Stimulated activated CD8-positive, alpha-beta memory T cell treated with anti-CD3 and anti-CD28 coated beads, Interleukin-15, amount 100 ng/mL, for 24 hours (primary cell): ENCODE measurements at places on chromosomes 12 and 14.

DNA sequence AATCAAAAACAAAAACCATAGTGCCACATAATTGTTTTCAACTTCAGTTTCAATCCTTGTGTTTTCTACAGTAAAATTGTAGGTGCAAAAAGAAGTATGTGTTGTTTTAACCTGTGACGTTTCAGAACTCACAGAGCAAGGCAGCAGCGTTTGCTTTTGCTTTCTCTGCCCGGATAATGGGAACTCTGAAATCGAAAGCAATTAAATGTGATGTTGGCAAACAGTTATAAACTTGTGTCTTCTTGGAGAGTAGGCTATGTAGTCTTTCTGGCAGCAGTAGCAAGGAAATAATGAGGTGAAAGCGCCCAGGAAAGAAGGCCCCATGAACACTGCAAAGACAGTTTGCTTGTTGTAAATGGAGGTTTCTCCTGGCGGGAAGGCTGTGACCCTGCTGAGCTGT, 39.1 kb downstream of the FNTB start:
- no peak for DNase-seq

GRCh38 chr14:24887623-24888304, 162.2 kb downstream of the STXBP6 start:
- no peak for DNase-seq

- DNase-seq = no peak
Observed at GRCh38 chr14:71380271-71380670, 473.0 kb downstream of the PCNX1 start.

DNA sequence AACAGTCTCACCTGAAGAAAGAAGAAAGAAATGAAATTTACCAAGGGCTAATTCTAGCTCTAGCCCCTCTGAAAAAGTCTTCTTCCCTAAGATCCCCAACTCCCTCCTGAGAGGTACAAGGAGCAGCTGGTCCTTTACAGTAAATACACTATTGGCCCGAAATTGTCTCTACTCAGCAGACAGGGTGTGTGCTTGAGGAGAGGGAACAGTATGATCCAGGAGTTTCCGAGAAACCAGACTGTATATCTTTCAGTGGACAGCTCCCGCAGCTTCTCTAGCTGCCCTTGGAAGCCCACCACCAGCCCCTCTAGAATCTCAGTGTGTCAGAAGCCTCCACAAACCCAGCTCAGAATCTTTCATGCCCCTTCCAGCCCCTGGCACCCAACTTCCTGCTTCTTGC, 8.1 kb downstream of the GPR84 start:
- no peak for DNase-seq

GRCh38 chr12:45973526-45973925, 16.8 kb downstream of the SCAF11 start:
- no peak for DNase-seq

DNA sequence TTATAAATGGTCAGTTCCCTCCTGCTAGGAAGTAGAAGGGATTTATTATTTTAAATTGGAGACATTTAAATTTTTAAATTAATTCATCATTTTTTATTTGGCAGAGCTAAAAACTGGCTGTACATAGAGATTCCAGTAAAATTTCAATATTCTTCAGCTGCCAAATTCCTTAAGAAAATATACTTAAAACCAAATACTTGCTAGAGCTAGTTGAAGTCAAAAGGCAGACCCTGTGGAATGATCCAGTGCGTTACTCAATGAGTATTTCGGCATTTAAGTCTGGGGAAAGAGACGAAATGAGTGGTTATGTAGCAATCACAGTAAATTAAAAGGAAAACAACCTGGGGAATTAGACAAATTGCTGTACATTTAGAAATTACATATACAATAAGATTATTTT, 1104.7 kb downstream of the SLC6A15 start:
- no peak for DNase-seq

GRCh38 chr14:28944605-28945004, 178.0 kb downstream of the FOXG1 start:
- no peak for DNase-seq

DNA sequence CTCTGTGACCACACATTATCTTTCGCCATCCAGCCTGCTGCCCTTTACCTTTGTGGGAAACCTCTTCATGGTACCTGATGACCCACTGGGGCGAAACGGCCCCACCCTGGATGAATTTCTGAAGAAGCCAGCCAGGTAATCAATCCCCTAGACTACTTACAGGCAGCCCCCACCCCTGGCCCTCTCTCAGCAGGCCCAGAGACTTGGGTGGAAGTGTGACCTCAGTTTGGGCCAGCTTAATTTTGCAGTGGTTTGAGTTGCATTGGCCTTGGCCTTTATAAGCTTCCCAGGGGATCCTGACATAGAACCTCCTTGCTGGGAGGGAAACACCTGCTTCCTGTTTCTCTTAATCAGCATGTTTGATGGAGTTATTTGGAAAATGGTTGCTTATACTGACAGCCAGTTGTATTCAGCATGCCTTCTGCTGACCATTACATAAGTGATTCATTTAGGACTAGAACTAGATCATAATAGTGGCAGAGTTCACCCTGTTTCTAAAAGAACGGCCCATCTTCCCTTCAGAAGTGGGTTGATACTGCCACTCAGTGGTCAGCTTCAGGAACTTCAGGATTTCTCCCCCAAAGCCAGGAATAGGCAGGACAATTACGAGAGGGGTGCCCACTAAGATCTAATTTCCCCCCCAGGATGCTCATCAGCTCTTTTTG, 6.1 kb downstream of the SDR39U1 start:
- DNase-seq = no peak

DNA sequence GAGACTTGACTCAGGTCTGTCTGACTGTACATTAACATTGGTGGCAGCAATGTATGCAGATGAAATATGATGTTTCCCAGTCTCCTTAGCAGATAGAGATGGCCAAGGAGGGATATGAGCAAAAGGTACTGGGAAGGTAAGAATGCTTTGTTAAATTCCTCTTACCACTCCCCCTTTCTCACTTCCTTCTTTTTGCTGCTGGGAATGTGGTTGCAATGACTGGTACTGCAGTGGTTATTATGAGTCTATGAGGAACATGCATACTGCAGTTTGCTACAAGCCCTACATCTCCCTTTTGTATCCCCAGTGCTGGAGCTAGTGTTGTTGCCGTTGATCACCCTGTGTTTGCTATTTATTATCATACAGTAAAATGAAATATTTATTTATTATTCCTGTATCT, 35.9 kb downstream of the ALDH1L2 start:
- no peak for DNase-seq

- no peak for DNase-seq
Observed at GRCh38 chr12:64639466-64639865, 29.2 kb downstream of the RASSF3 start.

- no peak for DNase-seq
Observed at GRCh38 chr14:33754261-33754660, 196.6 kb downstream of the EGLN3 start.

- DNase-seq = no peak
Observed at GRCh38 chr14:102898776-102899515, 23.5 kb upstream of the AMN start.

DNA sequence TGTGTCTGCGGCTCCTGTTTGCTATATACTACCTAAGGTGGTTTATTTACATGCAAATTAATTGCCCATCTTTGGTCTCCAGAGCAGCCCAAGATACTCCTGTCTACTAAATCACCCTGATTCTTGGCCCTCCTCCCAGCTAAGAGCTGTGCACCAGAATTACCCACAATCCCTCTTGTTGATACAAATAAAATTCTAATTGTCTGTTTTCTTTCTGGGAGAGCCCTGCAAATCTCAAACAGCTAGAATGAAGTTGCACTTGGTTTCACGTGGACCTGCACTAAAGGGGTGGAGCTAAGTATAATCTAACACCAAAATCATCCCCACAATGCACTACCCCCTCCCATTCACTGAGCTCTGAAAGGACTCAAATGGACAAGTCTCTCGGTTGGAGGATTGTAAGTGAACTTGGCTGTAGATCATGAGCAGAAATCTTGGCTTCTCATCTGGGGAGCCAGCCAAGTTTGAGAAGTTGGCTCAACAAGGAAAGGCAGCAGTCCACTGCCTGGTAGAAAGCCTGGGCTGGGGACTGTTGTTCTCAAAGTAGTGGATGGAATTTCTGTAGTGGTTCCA, 6.6 kb downstream of the MAX start:
- no peak for DNase-seq

DNA sequence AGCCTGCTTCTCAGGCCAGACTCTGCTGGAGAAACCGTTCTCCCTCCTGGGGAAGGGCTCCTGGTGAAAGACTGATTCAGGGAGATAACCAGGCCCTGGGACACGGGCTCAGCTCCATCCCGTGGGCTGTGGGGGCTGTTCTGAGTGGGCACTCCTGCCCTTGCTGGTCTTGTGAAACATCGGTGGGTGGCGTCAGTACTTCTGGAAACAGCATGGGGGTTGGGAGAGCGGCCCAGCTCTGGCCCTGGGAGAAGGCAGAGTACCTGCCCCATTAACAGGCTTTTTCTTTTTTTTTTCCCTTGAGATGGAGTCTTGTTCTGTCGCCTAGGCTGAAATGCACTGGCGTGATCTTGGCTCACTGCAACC, 786 bp downstream of the SLC25A47 start:
- no peak for DNase-seq

GRCh38 chr14:104657101-104657524, 32.3 kb upstream of the INF2 start:
- DNase-seq = no peak

- no peak for DNase-seq
Observed at GRCh38 chr12:51890511-51891171, 2.7 kb downstream of the ANKRD33 start.

DNA sequence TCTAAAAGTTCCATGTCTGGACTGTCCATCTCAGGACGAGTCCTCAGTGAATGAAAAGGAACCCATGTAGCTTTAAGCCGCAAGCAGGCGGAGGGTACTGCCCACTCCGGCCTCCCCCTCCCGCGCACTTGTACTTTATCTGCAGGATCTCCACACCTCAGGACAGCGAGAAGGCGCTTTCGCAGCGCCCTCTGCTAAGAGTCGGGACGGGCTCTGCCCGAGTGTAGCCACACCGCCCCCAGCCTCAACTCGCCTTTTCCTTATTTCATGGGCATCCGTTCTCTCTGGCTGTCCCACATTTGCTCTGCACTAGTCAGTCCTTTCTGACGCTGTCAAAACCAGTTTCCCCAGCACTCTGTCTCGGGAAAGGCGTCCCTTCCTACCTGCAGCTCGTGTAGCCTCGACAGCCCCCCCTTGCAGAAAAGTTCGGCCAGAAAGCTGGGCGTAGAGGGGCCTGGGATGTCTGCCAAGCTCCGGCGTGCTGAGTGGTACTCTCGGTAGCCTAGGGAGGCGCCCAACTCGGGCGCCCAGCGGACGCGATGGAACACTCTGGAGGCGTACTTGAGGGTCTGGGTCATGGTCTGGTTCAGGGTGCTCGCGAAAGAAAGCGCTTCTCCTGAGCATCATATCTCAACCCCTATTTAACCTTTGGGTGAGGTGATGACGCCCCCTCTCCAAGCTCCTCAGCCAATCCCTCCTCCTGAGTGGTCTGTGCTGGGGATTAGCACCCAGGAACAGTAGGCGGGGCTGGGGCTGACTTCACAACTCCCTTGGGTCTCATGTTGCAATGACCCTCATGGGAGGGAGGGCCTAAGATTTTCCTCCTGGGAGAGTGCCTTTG, at the start of gene CYP27B1:
TSS of gene CYP27B1 (minus strand) at position 615 of the 841 bp plus-strand sequence. CDS start at position 578, 37 bp downstream.
- DNase-seq = no peak

DNA sequence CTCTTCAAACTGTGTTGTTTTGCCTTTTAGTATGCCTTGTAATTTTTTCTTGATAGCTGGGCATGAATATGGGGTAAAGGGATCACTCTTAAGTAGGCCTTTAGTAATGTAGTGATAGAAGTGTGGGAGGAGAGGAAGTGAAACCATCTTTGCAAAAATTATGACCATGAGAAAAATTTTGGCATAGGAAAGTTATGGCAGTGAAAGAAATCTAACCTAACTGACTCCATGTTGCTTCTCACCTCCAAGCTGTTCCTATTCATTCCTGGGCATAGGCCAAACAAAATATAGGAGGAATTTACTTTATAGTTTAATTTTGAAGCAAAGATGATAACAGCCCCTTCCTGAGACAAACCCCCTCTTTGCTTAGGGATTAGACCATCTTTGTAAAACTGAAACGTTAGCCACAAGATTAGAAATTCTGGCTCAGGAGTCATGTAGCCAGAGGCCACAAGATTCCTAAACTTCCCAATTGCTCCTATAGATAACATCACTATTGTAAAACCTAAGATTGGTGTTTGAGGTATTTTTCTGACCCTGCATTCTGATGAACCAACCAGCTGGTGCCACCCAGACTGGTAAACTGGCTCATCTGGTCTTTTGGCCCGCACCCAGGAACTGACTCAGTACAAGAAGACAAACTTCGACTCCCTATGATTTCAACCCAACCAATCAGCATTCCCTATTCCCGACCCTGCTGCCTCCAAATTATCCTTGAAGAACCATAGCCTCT, 45.8 kb downstream of the CRADD start:
- DNase-seq = no peak

- DNase-seq = no peak
Observed at GRCh38 chr12:78540606-78541336, 323.8 kb upstream of the SYT1 start.

GRCh38 chr14:59238216-59238615, 49.7 kb downstream of the DAAM1 start:
- no peak for DNase-seq

DNA sequence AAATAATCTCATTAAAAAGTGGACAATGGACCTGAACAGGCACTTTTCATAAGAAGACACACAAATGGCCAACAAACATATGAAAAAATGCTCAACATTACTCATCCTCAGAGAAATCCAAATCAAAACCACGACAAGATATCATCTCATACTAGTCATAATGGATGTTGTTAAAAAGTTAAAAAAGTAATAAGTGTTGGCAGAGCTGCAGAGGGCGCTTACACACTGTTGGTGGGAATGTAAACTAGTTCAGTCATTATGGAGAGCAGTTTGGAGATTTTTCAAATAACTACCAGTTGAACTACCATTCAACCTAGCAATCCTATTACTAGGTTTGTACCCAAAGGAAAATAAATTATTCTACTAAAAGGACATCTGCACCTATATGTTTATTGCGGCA, 47.2 kb downstream of the FOXG1 start:
- no peak for DNase-seq

DNA sequence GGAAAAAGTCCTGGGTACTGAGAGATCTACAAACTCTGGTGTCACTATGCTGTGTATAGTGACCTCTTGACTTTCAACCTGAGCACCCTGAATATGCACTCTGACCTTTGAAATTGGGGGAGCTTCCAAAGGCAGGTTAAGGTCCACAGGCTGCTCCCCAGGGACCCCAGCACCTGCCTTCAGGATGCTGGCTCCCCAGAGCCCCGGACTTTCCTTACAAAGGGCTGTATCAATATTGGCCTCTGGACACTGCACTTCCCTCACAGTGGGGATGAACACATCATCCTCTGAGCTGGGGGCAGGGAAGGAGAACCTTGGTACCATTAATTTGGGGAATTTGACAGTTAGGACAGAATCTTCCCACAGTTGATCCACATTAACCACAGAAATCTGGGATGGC, 14.3 kb downstream of the PLD4 start:
- DNase-seq = no peak

DNA sequence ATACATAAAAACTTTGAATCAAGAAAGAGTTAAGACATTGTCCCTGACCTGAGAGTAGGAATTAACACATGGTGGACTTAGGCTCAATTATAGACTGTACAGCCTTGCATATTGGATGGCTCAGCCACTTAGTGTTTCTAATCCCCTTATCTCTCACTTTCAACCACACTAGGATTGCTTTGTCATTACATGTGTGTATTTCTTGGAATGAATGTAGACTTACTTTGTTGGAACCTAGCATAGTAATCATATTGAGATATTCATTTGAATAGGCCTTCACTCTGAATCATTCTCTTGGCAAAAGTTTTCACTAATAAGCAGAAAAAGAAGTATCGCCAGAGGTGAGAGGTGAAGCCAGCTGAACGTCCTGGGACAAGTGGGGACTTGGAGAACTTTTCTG, 1973.9 kb upstream of the FLRT2 start:
- no peak for DNase-seq

- no peak for DNase-seq
Observed at GRCh38 chr12:90628213-90628612, 326.8 kb downstream of the CCER1 start.
